WTC11 (cell line): ENCODE measurements at places on chromosomes 4 and X.
A peak's percentile ranks its signal among the peaks of the same experiment; 100 is the strongest.

GRCh38 chr4:1405636-1406393, 427 bp downstream of the NKX1-1 start:
- no peak for DNase-seq

DNA sequence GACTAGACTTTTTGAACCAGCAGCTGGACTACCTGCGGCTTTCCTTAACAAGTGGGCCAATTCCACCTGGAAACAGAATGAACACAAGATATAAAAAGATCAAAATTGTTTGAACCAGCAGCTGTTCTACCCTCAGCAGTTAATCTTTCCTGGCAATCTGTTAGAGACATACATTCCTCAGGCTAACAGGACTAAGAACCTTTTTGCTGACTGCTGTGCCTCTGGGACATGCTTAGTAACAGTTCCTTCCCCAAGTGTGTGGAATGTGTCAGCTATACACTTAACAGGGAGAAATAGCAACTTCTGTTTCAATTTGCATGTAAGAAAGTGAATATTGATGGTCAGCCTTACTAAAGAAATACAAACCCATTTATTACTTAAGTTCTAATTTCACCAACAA, 554.4 kb downstream of the ARAP2 start:
- no peak for DNase-seq

GRCh38 chr4:16608123-16608522, 290.3 kb downstream of the LDB2 start:
- DNase-seq: no peak

DNA sequence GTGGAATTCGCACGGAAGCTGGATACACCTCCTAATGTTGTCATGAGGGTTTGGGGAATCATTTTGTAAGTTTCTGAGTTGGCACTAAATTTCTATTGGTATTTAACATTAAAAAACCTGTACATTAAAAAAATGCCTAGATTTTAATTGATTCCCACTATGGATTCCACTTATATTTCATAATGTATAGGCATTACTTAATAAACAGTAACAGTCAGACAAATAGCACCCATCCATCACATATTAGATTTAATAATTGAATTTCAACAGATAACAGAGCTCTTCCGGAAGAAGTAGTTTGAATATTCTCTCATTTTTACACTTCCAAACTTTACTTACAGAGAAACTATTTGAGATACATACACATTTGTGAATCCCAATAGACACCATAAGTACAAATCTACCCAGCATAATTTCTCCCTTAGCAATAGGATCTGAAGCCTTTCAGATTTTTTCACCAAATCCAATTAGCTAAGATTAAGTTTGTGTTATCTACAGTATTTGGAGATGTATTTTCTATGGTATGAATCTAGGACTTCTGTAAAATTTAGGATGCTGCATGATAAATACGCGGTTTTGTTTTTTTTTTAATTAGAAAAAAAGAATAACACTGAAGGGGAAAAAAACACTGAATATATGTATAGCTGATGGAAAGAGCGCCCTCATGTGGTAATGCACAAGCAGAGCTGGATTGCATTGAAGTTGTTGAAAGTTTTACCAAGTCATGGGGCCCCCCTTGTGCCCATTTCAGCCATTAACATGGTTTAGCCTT, 12.2 kb upstream of the ODAM start:
- peak; percentile 35 for DNase-seq

GRCh38 chr4:101355246-101355645, 7.9 kb upstream of the PPP3CA start:
- no peak for DNase-seq

GRCh38 chr4:20359692-20360091, 108.0 kb downstream of the SLIT2 start:
- no peak for DNase-seq

GRCh38 chrX:111355523-111356115, 56.4 kb downstream of the DCX start:
- no peak for DNase-seq

DNA sequence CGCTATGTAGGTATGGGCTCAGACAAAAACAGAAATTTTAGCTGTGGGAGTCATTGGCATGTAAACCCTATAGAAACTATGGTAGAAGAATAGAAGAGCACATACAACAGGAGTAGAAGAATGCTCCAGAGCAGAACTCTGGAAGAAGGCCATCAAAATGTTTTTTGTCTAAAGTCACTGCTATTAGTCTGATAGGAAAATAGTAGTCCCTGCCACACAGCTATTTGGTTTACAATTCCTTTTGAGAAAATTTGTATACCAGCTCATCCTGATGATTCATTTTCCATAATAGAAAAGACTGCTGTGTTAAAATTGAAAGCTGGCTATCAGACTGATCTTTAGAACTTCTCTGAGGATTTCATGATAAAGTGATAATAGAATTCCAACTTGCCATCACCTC, 32.8 kb upstream of the ADAD1 start:
- no peak for DNase-seq

GRCh38 chr4:36006226-36006625, 238.1 kb downstream of the ARAP2 start:
- no peak for DNase-seq

- no peak for DNase-seq
Measured at GRCh38 chr4:36509845-36510244, 228.4 kb downstream of the DTHD1 start.

DNA sequence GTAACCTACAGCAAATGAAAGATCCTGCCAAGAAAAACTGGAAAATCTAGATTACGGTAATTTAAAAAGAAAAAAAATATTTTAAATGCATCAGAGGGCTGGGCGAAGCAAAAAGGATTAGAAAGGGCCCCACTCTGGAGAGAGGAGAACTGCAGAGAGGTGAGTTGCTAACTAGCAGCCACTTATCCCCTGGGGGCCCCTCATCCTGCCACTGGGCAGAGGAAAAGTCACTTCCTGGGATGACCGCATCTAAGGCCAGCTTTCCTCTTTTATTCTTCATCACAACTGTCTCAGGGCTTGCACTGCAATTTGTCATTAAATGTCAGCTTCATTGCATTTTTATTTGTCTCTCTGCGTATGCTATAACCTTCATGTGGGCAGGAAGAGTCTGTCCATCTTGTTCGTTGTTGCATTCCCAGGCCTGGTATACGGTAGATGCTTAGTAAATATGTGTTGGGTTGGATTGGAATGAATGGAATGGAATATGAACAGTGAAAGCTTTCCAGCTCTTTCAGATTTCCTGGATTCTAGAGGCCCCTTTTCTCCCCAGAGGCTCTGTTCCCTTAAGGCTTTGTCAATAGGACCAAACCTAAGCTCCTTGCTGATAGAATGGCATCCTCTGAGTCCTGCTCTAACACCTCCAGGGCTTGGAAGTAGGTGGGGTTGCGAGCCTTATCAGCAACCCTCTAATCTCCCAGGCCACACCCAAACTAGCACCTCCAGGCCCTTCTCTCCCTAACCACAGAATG, 58.9 kb downstream of the TLR10 start:
- DNase-seq: no peak

DNA sequence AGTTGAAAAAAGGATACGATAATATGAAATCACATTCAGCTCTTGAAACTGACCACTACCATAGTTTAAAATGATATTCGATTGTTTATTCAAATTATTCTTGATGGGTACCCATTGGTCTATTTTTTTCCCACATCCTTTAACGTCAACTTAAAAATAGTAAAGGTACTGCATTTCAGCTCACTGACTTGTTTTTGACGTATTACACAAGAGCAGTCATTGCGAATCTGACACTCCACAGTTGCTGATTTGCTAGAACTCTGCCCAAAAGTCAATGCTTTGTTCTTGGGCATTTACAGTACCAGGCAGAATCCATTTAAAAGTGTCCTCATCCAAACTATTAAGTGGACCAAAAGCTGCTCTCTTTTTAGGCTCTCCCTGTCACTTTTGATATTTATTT, 1.2 kb upstream of the PDS5A start:
- DNase-seq: no peak

DNA sequence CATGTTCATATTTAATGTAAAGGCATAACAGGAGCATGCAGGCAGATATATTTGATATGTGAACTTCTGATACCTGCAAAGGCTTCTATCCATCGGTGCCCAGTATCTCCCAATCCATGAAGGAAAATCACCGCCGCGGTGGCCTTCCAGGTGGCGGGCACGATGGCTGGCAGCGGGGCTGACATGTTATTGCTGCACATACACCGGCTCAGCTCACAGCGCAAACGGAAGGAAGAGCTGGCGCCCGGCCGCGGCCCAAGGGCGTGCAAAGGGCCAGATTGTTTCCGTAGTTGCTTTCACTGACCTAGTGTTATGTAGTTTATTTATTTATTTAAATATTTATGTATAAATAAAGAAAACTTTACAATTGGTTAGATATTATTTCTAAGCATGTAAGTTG, 322.7 kb upstream of the PITX2 start:
- no peak for DNase-seq

- no peak for DNase-seq
Measured at GRCh38 chr4:77074381-77074831, 1.4 kb downstream of the CCNI start.

DNA sequence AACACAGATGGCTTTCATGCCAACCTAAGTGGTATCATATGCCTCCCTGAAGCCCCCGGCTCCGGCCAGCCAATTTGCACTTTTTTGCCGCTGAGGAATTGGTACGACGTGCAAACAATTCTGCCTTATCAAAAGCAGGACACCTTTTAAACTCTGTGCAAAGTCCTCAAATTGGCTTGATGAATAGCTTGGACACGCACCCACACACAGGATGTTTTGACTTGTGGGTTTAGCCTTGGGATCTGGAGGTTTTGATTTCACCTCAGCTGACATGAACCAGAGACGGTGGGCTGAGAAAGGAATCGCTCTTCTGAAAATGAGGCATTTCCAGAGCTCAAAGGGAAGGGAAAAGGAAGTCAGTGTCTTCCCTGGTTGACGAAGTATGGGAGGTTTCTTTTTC, 110.8 kb upstream of the SHOX start:
- no peak for DNase-seq

- no peak for DNase-seq
Measured at GRCh38 chr4:187283201-187283955, 559.7 kb upstream of the FAT1 start.

DNA sequence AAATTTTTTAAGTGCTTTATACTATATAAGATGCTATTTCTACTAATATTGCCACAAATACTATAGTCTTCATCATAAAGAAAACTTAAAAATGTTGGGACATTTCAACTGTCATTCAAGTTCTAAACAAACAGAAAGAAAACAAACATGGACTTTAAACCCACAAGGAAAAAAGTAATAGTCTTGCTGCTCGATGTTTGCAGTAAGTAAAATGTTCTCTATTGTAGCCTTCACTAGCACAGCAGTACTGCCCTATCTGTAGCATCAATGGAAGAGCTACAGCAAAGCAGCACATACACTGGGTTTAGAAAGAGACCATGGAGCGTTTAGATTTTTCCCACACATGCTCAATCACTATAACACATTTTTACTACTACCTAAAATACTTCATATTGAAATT, 146.8 kb downstream of the KLHL13 start:
- no peak for DNase-seq

DNA sequence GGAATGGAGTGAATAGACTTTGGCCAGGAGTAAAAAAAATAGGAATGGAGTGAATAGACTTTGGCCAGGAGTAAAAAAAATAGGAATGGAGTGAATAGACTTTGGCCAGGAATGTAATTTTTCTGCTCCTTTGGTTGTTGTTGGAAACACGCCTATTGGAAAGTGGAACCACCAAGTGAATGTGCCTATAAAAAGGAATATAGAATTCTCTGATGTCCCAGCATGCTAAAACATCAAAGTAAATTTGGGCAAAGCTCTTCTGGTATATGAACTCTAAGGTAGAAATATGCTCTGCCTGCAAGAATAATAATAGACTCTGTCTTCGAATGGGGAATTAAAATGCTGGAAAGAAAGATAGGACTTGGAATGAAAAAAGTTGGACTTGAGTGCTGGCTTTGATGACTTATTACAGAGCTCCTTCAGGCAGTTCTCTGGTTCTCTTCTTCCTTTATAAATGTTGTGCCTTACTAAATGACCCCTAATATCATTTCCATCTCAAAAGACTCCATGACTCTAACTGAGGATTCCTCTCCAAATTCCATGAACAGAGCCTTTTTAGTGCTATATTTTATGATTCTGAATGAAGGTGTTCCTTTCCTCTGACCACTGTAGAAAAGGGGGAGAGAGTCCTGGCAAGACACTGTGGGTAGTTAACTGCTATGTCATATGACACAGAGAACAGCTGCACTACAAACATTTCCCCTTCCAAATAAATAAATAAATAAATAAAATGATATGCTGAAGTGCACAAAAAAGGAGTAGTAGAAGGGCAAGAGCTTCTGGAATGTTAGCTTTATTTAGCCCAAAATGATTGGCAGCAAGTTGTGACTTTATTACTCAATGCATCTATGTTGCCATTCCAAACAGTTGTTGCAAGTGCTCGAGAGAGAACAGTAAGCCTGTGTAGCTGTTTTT, 13.5 kb upstream of the GBA3 start:
- no peak for DNase-seq

DNA sequence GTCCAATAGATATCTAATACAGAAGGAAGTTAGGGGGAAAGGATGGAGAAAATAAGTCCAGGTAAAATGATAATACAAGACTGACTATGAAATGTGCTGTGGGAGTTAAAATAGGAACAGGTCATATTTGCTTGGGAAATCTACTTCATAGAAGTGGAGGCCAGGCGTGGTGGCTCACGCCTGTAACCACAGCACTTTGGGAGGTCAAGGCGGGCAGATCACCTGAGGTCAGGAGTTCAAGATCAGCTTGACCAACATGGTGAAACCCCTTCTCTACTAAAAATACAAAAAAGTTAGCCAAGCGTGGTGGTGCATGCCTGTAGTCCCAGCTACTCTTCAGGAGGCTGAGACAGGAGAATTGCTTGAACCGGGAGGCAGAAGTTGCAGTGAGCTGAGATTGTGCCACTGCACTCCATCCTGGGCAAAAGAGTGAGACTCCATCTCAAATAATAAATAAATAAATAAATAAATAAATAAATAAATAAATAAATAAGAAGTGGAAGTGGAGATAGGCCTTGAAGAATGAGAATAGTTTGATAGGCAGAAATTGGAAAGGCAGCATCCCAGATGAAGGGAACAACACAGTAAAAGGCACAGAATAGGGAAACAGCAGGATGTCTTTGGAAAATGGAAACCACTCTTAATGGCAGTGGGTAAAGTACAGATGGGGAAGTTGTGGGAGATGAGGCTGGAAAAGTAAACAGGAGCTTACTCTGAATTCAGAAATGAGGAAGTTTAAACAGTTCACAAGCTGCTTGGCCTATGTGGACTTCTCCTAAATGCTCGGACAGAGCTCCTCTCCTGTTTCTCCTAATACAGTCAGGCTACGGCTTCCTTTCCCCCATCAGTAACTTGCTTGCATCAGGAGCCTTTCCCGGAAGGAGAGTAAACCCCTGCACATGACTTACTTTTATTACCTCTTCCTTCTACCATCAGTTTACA, 15.1 kb upstream of the GK start:
- no peak for DNase-seq
